Activated naive CD4-positive, alpha-beta T cell treated with anti-CD3 and anti-CD28 coated beads, Interleukin-2, amount 50 U/mL, for 72 hours (primary cell): ENCODE measurements at places on chromosomes 12 and 14. TPM values are rescaled to one million over a fixed set of nuclear protein-coding genes. Genes with fewer than 3 reads are reported as not detected.
A peak's percentile ranks its signal among the peaks of the same experiment; 100 is the strongest.

- DNase-seq = no peak
These were observed 567.4 kb downstream of the NRXN3 start for GRCh38 chr14:78737601-78738000.

GRCh38 chr12:10154145-10154496 lies 17.8 kb downstream of the OLR1 start:
- no peak for DNase-seq

GRCh38 chr12:9895215-9895971 lies 14.1 kb downstream of the KLRF2 start:
- no peak for DNase-seq

GRCh38 chr12:54388237-54389133 lies 4.0 kb upstream of the ZNF385A start:
- no peak for DNase-seq

GRCh38 chr12:32305163-32305562 lies 94.2 kb upstream of the FGD4 start:
- no peak for DNase-seq

DNA sequence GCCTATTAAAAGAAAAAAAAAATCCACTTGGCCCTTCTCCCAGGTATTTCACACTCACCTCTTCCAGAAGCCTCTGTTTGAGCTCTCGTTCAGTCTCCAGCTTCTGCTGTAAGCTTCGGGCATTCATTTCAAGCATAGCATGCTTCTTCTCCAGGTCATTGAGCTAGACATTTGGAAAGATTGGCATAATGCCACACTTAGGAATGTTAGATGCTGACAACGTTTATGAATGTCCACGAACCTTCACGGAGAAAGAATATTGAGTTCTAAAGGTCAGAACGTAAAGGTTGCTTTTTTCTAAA lies 60.5 kb downstream of the PRKAB1 start:
- DNase-seq = no peak

TRIM9 gene
- total RNA-seq = 3.1 TPM

DNA sequence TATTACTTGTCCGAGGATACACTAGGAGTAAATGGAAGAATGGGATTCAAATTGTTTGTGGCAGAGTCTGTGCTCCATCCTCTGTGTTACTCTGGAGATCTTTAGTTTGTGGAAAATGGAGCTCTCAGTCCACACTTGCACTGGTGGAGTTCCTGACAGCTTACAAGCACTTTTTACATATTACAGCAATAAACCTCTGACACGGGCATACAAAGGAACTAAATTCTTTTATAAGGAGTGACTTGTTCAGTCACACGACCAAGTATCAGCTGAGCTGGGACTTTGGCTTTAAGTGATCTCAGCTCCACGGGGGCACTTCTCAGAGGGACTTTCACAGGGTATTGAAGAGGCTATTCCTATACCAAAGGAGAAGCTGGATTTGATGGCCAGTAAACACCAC lies 417.5 kb downstream of the LRIG3 start:
- no peak for DNase-seq

CD163L1 gene
- not detected for total RNA-seq

GRCh38 chr14:81269100-81269978 lies 48.6 kb upstream of the GTF2A1 start:
- DNase-seq = no peak

GRCh38 chr12:56487448-56488040 lies 417 bp downstream of the GLS2 start:
- peak; percentile 58 for DNase-seq

- no peak for DNase-seq
These were observed 109.7 kb downstream of the CHST11 start for GRCh38 chr12:104566244-104566993.

- DNase-seq = no peak
These were observed 13.3 kb downstream of the SENP1 start for GRCh38 chr12:48092611-48093010.

GRCh38 chr12:16984484-16984883 lies 378.5 kb upstream of the LMO3 start:
- no peak for DNase-seq

- no peak for DNase-seq
These were observed 30.6 kb upstream of the SLC38A2 start for GRCh38 chr12:46402941-46403718.

SLC6A15 gene
- not detected for total RNA-seq

TPPP2 gene
- total RNA-seq = not detected

DNA sequence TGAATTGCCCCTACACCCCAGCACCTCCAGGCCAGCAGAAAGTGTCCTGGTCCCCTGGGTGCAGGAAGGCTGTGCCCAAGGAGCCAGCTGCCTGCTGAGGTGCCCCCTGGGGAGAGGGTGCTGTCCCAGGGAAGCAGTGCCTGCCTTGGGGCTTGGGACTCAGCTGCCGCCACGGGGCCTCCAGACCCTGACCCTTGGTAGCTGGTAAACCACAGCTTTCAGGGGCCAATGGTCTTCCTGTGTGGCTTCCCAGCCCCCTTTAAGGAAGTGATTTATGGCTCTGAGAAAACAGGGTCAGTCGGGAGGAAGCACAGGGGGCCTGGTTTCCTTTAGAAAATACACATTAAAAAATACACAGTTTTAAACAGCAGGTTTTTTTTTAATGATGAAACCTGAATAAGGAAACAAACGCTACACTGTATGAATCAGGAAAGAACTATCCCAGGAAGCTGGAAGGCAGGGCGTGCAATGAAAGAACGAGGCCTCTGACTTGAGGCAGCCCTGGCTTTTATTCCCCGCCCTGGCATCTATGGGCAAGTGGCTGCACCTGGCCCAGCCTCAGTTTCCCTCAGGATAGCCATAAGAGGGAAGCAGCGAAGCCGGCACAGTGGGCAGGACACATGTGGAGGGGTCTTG lies 40.6 kb upstream of the EML1 start:
- DNase-seq = no peak

GRCh38 chr14:34404416-34404815 lies 57.6 kb downstream of the SPTSSA start:
- no peak for DNase-seq

DNA sequence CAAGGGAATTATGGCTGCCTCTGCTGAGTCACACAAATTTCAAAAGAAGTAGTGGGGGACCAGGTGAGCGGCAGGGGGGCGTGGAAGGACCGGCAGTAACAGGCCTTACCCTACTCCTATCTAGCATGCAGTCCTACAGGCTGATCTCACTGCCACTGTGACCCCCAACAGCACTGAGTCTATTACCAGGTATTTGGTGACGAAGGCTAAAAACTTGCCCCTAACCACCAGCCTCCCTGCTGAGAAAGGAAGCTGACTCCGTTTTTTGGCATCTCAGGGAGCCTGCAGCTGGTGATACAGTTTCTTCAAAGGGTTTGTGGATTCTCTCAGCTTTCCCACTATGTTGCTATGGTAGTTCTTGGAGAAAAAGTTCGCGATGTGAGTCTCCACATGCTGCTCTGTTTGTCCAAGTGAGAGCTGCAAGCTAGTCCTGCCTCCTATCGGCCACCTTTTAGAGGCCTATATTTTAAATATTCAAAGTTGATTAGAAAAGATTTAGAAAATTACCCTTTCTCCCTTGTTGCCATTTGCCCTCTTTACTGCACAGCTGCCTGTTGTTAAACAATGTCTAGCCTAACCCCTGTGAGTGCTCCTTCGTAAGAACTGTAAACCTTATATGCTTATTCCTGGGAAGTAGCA lies 57.1 kb upstream of the SLCO1B1 start:
- DNase-seq = no peak

DNA sequence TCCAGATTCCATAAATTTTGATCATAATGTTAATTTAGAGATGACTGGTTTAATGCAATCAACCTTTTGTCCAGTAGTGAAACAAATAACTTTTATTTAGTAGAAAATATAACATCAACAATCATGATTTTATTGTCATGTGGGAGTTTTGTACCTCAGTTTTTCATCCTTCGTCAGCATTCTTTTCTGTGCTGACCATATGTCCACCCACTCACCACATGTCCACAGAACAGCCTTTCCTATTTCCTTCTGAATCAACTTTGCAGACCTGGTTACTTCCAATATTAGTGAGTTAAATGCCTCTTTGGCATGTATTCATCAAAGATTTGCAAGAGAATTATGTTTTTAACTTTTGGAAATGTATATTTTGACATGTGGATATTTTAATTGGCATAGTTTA lies 36.8 kb upstream of the CNTN1 start:
- no peak for DNase-seq

DNA sequence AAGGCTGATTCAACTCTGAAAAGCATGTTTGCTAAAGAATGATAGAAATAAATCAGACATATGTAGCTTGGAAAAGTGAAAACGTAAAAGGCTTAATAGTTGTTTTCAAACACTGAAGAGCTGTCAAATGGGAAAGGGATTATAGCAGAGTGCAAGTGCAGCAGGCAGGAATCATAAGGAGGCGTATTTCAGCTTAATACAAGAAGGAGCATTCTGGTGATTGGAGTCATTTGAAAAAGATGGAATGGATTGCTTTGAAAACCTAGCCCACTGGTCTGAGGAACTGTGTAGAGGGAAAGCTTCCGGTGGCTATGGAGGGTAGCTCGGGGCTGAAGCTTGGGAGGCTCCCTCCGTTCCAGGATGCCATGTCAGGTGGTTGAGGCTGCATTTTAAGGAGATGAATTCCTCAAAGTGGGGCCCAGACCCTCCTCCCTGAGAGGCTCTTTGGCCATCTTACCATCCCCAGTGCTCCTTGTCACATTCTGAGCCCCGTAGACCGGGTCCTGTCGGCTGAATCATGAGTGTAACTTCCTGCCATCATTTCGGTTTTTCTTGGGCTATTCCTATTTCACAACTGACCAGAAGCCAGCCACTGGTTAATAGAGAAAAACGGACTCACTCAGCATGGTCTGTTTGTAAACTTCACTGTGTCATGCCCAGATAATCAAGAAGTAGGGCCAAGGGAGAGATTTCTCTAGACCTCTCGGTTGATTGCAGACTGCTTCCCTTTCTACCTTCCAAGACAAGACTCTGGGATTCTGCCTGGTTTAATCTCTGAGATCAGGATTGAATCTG lies 6.5 kb downstream of the WNT5B start:
- no peak for DNase-seq

DNA sequence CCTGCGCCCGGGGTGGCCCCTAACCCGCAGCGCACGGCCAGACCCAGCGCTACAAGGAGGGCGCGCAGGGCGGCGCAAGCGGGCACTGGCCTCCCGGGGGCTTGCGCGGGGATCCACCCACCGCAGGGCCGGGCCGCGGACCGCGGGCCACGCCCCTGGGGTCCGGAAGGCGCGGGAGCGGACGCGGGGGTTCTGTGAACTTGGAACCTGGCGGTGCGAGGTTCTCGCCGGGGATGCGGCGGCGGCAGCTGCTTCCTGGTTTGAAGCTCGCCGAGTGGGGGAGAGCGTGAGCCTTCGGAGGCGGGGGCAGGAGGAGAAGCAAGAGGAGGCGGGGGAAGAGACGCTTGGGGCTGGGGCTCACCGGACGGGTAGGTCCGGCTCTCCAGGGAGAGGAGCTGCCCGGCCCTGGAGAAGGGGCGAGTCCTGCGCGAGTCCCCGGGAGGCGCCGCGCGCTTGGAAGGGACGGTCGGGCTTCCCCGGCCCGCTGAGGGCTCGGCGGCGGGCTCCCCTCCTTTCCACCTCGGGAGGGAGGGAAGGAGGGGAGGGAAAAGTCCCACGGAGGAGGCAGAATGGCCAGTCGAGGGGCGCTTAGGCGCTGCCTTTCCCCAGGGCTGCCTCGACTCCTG lies at the start of gene PRKCH:
Gene PRKCH (plus strand): TSS at position 195 of the 626 bp plus-strand sequence. CDS start 523 bp downstream, outside the sequence.
- DNase-seq = peak; percentile 75

- no peak for DNase-seq
These were observed 6.2 kb downstream of the APAF1 start for GRCh38 chr12:98651328-98651727.

- peak; percentile 39 for DNase-seq
These were observed 377.5 kb downstream of the ALG10 start for GRCh38 chr12:34399631-34400410.

DNA sequence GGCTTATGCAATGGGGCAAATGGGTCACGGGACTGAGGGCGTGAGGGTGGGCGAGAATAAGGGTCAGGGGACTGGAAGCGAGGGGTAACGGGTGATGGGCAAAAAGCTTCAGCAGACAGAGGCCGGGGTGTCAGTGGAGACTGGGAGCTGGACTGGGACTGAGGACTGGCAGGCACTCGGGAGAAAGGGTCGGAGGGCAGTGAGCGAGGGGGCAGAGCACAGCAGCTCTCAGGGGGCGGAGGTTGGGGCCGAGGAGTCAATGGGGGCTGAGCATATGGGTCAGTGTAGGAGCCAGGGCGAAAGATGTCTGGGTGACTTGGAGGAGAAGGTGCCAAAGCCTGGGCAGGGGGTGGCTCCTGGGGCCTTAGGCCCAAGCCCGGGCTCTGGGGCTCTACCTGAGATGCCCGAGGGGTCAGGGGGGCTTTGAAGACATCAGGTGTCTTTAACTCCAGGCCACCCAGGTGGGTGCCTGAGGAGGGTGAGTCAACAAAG lies 20.2 kb downstream of the KMT2D start:
- no peak for DNase-seq

GRCh38 chr14:56145965-56146364 lies 27.8 kb downstream of the PELI2 start:
- no peak for DNase-seq

- no peak for DNase-seq
These were observed 29.5 kb upstream of the RPLP0 start for GRCh38 chr12:120230326-120230973.

- no peak for DNase-seq
These were observed 184.7 kb downstream of the PRKCH start for GRCh38 chr14:61505815-61506809.

CD9 gene
- 27.0 TPM for total RNA-seq

AMN1 gene
- 18.8 TPM for total RNA-seq

OR11H12 gene
- not detected for total RNA-seq

GPR65 gene
- total RNA-seq = 13.8 TPM

L2HGDH gene
- 17.3 TPM for total RNA-seq

DNA sequence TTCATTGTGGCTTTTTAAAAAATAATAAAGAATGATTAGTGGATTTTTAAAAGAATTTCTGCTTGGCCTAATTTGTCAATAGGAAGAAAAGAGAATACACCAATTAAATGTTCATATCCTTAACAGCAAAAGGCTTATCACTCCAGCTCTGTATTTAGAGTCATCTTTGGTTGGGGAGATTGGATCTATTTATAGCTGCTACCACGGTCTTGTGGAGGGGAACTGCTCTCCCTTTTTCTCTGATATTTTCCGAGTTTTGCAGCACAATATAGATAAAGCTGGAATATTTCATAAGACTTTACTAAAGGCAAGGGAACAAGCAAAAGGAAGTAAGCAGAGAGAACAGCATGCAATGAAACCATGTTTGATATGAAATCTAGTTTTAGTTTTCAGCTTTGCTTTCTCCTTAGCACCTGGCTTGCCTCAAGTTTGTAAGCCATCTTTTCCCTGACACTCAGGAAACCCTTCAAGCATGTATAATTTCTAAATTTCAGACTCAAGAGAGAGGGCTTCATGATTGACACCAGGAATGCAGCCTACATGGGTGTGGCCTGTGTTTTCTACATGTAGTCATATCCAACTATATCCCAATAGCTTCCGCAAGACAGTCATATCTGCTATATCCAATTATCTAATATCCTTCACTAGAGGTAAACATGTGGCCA lies 35.2 kb downstream of the BRMS1L start:
- no peak for DNase-seq
